Stimulated activated CD4-positive, alpha-beta T cell treated with anti-CD3 and anti-CD28 coated beads, Interleukin-15, amount 100 ng/mL, for 48 hours (primary cell): ENCODE measurements at places on chromosomes 16 and 17.

GRCh38 chr16:3101841-3102470 lies 2.9 kb upstream of the ZSCAN10 start:
- DNase-seq: no peak

DNA sequence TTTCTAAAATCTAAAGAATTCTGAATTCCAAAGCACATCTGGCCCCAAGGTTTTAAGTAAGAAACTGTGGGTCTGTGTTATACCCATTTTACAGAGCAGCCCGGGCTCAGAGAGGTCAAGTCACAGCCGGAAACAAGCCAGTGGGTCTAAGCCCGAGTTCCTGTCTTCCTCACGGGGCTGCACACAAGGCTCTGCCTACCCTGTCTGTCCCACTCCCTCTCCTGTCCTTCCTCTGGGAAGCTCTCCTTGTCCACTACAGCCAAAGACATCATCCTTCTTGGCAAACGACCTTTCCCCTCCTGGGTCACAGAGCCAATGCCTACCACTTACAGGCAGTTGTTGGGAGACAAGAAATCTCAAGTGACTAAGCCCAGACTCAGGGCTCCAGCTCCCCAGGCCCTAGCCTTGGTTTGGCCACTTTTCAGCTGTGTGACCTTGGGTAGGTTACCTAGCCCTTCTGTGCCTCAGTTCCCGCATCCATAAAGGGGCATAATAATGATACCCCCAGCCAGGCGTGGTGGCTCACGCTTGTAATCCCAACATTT lies 55.6 kb upstream of the MAP3K14 start:
- DNase-seq: no peak

- no peak for DNase-seq
These were observed 3.2 kb downstream of the PRSS22 start for GRCh38 chr16:2854700-2855309.

- DNase-seq: no peak
These were observed 29.4 kb downstream of the CACNA1H start for GRCh38 chr16:1182316-1182671.

- no peak for DNase-seq
These were observed 23.8 kb downstream of the HAPSTR1 start for GRCh38 chr16:9115277-9115676.

DNA sequence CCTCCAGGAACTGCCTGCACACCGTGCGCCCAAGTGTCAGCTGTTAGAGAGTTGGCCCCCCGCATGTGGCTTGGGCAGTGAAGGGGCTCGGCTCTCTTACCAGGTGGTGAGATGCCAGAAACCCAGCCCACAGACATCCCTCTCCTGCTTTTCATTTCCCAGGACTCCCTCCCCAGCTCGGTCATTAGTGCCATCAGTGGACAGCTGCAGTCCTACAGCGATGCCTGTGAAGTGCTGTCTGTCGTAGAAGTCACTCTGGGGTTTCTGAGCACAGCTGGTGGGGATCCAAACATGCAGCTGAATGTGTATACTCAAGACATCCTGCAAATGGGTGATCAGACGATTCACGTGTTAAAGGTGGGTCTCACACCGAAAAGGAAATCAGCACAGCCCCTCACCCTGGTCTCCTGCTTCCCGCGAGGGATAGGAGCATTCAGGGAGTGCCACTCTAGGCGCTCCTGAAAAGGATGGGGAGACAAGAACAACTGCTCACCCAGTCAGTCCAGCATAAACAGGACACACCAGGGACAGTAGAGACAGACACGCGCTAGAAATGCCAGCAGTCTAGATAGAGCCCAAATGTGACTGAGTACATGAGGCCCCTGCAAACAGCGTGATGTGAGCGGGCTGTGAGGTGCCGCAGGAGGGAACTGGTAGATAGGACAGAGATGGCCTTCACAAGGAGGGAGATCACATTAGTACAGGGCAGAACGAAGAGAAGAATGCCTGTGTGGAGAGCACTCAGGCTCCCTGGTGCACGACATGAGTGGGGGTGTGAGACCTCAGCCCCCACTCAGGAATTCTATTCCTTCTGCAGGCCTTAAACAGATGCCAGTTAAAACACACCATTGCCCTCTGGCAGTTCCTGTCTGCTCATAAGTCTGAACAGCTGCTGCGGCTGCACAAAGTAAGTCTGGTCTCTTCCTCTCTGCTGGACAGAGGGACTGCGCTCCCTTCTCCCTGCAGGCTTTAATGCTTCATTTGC lies 25.7 kb upstream of the ENDOV start:
- no peak for DNase-seq

DNA sequence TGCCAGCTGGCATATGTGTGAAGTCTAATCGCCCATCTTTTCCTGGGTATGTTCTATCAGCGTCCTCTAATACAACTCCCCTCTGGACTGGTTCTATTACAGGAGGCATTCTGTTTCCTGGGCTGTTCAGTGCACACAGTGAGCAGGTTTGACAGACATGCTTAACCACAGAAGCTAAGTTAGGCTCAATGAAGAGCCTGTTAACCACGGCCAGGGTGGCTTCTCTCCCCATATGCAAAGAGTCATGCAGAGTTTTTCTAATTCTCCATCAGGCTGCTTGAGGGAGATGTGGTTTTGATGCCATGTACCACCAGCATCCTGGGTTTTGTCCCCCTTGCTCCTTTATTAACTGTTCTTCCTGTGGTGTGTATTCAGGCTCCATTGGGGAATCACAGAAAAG lies 57.2 kb upstream of the ALOX12 start:
- no peak for DNase-seq

- DNase-seq: no peak
These were observed 11.6 kb downstream of the MYBBP1A start for GRCh38 chr17:4543557-4544026.

- DNase-seq: no peak
These were observed at the start of gene TMIGD1 for GRCh38 chr17:30333503-30334360. Gene TMIGD1 (minus strand): TSS chr17:30334057. CDS start chr17:30332133, 1,924 bp downstream.

DNA sequence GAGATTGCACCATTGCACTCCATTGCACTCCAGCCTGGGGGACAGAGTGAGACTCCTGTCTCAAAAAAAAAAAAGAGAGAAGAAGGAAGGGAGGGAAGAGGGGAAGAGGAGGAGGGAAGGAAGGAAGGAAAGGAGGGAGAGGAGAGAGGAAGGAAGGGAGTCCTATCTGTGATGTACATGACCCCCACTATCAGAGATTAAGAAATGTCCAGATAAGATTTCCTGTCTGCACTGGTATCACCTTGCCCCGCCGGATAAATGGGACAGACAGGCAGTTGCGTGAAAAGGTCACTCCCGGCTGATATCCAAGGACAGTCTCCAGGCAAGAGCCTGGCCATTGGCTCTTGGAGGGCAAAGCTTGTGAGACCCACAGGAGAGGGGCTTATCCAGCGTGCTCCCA lies 5.2 kb upstream of the ZFPM1 start:
- no peak for DNase-seq

- no peak for DNase-seq
These were observed 257.3 kb downstream of the CA10 start for GRCh38 chr17:51901242-51901641.

- no peak for DNase-seq
These were observed 31.7 kb downstream of the CPNE2 start for GRCh38 chr16:57123974-57124674.

GRCh38 chr16:85077039-85077438 lies 35.2 kb downstream of the CIBAR2 start:
- DNase-seq: no peak

DNA sequence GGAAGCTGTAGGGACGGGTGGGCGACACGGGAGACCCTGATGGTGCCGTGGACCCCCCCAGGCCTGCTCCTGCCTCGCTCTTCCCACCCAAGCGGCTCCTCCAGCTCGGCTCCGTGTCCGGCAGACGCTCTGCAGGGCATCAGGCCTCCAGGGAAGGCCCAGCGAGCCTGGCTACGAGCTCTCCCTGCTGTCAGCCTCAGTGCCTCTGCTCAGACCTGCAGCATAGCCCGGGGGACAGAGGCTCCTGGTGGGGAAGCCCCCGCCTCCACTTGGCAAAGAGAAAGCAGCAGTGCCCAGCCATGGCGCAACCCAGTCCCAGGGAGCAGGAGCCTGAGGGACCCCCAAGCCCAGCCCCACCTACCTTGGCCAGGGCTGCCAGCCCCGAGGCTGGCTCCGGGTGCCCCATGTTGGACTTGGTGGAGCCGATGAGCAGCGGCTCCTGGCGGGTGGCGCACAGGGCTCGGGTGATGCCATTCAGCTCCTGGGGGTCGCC lies 5.9 kb downstream of the FASN start:
- DNase-seq: no peak

DNA sequence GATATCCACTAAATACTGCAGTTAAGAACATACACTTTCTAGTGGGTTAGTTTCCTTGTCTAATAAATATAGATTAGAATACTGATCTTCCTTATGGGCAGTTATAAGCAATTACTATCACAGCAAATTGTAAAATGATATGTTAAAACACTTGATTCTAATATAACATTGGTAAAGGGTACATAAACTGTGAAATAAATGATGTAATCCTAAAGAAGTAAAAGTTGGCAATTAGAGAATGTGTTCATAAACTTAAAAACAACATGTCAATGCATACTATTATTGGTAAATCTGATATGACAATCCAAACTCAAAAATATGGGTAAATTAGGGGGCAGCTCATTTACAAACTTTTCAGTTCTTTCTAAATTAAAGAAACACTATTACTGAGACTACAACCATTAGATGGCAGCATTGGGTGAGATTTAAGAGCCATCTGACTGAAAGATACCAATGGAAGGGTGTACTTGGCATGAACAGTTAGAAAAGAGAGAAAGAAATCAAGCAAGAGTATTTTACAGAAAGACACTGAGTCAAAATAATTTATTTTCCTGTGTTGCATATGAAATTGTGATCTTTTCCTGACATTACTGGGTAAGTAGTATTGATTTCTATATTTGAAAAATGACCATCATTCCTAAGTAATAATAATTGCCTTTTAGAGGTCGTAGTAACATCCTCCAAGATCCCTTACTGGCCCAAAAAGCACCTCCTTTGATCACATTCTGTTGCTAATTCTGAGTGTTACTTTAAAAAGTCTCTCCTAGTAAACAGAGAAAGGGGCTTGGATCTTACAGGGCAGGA lies 119.6 kb downstream of the SPAG9 start:
- no peak for DNase-seq

DNA sequence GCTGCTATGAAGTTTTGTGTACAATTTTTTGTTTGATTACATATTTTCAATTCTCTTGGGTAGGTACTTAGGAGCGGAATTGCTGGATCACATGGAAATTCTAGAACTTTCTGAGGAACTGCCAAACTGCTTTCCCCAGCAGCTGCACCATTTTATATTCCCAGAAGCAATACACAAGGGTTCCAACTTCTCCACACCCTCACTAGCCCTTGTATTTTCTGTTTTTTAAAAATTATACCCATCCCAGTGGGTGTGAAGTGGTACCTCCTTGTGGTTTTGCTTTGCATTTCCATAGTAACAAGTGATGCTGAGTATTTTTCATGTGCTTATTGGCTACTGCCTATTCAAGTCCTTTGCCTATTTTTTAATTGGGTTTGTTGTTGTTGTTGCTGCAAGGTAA lies 20.9 kb downstream of the NACA2 start:
- no peak for DNase-seq

DNA sequence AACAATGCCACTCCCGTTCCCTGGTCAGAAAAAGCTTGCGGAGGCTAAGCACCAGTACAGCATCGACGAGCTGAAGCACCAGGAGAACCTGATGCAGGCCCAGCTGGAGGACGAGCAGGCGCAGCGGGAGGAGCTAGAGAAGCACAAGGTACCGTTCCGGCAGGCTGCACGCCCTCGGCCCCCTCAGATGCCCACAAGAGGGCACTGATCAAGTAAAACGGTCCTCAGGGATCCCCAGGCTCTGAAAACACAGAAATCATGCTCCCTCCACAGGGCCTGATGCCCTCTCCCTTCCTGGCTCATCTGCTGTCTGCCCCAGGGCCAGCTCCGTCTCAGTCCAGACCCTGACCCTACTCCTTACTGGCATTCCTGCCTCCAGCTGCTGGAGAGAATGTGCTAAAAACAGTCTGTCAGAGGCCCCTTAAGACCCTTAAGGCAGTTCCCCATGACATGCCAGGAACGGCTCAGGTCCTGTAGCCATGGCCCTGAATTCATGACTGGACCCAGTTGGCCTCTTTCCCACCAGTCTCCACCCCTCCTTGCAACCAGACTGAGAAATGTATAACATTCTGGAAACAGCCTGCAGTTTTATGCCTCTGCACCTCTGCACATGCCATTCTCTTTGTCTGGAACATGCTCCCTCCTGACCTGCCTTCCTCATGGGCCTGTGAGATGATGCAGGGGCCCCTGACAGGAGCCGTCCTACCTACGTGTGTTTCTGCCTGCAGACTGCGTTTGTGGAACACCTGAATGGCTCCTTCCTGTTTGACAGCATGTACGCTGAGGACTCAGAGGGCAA lies 21.8 kb downstream of the DRC3 start:
- no peak for DNase-seq

GRCh38 chr16:50245417-50246298 lies 20.7 kb upstream of the ADCY7 start:
- peak; percentile 64 for DNase-seq

- DNase-seq: no peak
These were observed 53.6 kb downstream of the KANSL1 start for GRCh38 chr17:46139432-46140210.

DNA sequence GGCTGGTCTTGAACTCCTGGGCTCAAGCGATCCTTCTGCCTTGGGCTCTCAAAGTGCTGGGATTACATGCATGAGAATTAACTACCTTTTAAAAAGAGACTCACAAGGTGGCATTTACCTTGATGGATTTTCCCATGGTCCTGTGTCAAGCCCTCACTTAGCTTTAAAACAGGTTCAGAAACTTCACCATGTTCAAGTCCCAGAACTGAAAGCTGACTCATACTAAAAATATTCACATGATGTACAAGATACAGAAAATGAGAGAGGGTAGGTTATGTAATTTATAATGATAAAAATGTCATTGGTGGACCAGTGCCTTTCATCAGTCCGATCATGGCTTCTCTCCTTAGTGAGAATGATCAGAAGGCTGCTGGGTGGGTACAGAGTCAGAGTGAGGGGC lies 4.3 kb upstream of the AKAP1 start:
- no peak for DNase-seq

GRCh38 chr16:20415541-20415940 lies 6.2 kb downstream of the ACSM5 start:
- DNase-seq: no peak

GRCh38 chr16:474420-475122 lies 49.1 kb downstream of the RAB11FIP3 start:
- no peak for DNase-seq

DNA sequence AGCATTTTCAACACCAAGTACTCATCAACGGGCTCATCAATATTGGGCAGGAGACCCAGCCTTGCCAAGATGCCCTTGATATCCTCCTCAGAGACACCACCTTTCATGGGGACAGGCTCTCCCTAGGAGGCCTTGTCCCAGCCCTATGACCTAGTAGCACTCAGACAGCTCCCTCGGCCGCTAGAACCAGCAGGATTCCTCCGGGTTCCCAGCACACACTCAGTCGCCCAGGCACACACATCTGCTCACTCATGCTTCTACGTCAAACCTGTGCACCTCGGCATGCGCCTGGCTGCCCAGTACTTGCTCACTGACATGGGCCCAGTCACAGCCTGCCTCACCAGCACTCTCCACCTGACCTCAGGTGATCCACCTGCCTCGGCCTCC lies 17.0 kb downstream of the SRCIN1 start:
- DNase-seq: no peak

GRCh38 chr16:31267332-31268032 lies 7.7 kb downstream of the ITGAM start:
- no peak for DNase-seq
